Ecto neural progenitor cell (in vitro differentiated cells): ENCODE measurements at places on chromosomes 3 and 15.

DNA sequence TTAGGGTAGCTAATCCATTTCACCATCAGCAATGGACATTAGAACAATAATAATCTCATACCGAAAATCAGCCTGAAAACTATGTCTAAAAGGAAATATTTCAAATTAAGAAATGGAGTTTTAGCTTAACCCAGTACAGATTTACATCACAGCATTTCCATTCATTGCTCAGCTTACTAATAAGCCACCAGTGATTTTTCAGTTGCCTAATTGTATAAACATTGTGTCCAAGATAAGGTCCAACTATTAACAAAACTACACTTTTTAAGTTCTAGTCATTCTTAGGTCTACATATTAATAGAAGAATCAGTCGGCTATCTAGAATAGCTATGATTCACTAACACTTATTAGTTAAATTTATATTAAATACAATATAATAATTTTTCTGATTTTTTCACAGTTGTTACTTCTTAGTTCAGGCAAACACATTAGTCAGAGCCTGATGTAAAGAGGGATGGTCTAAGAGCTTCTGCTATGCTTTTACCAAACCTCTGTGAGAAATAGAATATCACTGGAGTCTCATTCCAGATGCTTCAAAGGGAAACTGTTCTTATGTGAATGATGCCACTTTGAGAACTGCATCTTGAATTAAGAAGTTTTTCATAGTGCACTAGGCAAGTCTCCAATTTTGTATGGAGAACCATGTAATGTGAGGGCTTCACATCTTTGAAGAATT lies 74.1 kb downstream of the CMSS1 start:
- DNase-seq = no peak

GRCh38 chr3:59247402-59247841 lies 197.6 kb upstream of the CFAP20DC start:
- DNase-seq = no peak

GRCh38 chr3:157607826-157608405 lies 104.7 kb upstream of the VEPH1 start:
- no peak for DNase-seq

DNA sequence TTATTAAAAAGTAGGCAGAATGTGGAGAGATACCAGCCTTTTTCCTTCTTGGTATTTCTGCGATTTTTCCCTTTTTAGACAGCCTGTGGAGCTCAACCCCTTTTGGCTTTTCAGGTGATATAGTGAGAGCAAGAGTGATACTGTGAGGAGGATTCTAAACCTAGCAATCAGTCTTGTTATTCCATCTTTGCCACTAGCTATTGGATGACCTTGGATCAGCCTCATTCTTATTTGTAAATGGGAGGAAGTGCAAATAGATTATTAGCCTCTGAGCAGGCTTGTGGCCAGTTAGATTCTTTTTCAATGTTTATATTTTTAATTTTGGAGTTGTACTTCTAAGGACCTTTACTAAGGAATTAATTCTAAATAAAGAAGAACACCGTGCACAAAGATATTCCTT lies 34.0 kb downstream of the IQGAP1 start:
- DNase-seq = no peak

DNA sequence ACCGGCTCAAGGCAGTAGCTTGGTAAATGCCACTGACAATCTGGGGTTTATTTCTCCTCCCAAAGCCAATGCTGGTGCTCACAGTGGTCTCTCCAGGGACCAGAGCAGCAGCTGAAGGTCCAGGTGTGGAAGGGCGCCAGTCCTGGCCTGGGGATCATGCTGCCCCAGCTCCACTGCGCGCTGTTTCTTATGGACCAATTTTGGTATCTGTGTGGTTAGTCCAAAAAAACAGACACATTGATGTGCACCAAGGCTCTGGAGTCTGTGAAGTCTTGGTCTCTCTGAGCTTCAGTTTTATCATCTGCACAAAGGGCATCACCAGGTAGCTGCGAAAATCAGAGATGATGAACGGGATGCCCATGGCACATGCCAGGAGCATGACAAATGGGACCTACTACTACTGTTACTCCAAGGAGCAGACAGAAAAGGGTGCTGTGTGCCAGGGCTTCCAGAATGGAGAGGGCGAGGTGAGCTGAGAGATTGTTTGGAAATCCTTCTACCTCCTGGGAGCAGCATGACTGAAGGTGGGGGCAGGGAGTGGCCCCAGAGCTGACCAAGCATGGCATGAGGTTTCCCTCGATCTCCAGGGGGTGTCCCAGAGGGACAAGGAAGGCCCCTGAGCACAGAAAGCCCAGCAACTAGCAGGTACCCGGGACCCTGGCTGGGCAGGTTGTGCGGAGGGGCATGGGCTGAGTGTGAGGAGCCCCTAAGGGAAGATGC lies 134.3 kb upstream of the PRR20G start:
- DNase-seq = peak; percentile 36

- DNase-seq = no peak
These were observed 124.3 kb upstream of the EIF1B start for GRCh38 chr3:40185029-40185695.

GRCh38 chr3:56758539-56758981 lies 43.2 kb downstream of the ARHGEF3 start:
- no peak for DNase-seq

GRCh38 chr3:20743553-20744321 lies 557.7 kb upstream of the SGO1 start:
- DNase-seq = no peak

GRCh38 chr15:100710222-100710621 lies 107.8 kb downstream of the ASB7 start:
- DNase-seq = no peak

DNA sequence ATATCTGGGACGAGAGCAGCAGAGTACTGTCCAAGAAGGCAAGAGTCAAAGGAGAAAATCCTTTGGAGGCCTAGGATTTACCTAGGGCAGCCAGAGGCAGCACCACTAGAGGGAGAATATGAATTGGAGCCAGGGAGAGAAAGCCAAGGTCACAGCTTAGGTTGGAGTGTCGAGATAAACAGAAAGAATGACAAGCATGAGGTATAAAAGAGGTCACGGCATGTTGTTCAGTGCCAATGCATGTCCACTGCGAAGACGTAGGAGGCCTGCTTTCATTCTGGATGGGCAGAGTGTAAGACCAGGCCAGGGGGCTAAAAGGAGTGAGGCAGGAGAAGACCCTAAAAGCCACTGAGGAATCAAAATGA lies 47.2 kb downstream of the THBS1 start:
- no peak for DNase-seq

DNA sequence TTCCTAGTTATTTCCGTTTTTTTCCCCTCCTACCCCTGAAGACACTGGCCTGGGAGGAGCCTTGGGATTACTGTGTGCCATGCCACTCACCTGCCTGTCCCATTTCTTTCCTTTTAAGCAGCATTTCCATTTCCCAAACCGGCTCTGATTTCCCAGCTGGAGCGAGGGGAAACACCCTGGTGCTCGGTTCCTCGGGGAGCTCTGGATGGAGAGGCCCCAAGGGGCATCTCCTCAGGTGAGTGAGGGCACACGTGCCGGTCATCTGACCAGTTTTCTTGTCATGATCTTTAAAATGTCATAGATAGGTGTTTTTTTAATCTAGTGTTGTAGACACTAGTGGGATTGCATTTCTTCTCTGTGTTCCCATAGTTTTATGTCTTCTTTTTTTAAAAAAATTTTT lies 2.7 kb downstream of the ZNF662 start:
- no peak for DNase-seq
